CD4-positive, alpha-beta T cell treated with Interleukin-15 for 4 hours (primary cell): ENCODE measurements at places on chromosomes 1 and 21.

- no peak for DNase-seq
Observed at GRCh38 chr1:208190784-208191183, 53.4 kb downstream of the PLXNA2 start.

DNA sequence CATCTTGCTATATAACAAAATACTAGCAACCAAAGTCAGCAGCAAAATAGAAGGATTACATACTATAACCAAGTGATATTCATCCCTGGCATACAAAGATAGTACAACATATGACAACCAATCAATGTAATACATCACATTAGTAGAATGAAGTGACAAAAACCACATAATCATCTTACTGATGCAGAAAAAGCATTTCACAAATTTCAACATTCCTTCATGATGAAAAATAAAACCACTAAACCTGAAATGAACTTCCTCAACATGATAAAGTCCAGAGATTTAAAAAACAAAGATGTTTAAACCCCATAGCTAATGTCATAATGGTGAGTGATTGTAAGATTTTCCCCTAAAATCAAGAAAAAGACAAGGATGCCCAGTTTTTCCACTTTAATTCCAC, 18.6 kb downstream of the RO60 start:
- DNase-seq: no peak

- no peak for DNase-seq
Observed at GRCh38 chr1:180094705-180095295, 59.9 kb upstream of the QSOX1 start.

GRCh38 chr1:109739738-109740614, 862 bp downstream of the GSTM3 start:
- DNase-seq: peak; percentile 84
